ENCODE measurements at places on chromosomes 4 and X. TPM values are rescaled to one million over a fixed set of nuclear protein-coding genes. Genes with fewer than 3 reads are reported as not detected.

DNA sequence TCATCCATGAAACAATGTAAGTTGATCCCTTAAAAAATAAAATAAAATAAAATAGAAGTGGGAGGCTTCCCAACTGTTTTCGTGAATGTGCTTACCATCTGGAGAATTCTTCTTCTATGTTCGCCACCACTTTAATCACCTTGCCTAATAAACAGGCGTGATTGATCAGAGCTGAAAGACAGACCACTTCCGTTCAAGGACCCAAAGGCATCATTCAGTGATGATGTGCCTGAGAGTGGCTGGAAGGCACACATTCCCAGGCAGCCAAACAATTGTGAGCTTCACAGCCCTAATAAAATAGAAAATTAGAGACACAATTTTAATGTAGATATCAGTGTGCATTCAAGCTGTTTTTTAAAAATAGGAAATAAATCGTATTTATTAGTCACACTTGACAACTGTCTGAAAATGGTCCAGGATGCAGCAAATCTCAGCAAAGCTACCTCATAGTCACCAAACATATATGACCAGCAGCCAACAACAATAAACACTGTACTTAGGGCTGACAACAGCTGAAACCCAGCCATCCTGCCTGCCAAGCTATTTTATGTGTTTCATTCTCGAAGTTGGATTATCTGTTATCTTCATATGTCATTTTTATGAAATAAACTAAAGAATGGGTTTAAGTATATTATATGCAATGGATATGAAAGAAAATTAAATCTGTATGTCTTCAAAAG lies 163.2 kb upstream of the FAM9B start:
- no peak for DNase-seq

NLGN3 gene
- total RNA-seq = not detected

DNA sequence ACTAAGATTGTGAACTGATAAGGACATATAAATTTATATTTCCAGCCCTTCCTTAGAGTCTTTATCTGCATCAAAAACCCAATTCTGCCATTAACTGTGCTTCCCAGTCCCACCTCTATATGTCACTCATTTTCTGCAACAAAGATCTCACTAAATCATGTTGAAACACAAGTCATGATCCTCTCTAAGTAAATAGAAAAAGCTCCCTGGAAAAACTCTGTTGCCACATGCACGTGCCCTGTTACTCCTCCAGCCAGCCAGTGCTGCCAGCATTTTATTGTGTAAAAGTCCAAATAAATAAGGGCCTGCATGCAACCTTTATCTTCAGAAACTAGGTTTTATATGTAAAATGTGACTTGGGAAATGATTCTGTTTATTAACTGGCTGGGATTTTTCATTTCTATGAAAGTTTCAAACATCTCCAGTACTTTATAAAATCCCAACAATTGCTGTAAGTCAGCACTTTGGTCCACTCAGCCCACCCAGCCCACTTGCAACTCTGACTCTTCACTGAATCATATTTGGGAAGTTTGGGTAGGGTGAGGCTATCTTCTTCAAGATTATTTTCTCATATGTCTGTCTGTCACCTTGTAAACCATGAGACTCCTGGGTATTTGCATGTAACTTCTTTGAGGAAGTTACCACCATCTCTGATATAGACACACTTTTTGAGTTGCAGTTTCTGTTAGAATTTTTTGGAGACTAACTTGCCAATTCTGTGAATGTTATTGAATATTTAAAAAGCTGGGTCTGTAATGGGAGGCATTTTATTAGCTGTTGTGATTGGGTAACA lies 40.0 kb upstream of the SMARCA5 start:
- DNase-seq = no peak

EMCN gene
- 12.5 TPM for total RNA-seq

MAGED4B gene
- total RNA-seq = 0.45 TPM

- no peak for DNase-seq
Observed at GRCh38 chrX:153969904-153970356, 1.7 kb downstream of the HCFC1 start.

DMRTC1B gene
- total RNA-seq = not detected

GRCh38 chrX:99914635-99915034 lies 495.4 kb downstream of the PCDH19 start:
- DNase-seq = no peak

DNA sequence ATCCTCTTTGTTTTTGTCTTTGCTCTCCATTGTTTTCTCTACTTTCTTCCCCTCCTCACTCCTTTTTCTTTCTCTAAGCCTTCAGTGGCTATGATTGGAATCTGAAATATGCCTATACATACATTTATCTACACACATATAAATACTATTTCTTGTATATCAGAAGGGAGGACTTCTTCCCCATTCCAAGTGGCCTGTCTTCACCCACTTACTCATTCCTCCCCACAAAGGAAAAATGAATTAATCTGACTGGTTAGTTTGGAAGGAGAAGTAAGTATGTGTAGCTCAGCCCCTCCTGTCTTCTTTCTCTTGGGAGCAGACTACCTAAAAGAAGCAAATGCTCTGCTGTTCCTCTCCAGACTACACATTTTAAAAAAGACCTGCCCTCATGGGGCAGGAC lies 17.7 kb downstream of the GUCY2F start:
- no peak for DNase-seq

DNA sequence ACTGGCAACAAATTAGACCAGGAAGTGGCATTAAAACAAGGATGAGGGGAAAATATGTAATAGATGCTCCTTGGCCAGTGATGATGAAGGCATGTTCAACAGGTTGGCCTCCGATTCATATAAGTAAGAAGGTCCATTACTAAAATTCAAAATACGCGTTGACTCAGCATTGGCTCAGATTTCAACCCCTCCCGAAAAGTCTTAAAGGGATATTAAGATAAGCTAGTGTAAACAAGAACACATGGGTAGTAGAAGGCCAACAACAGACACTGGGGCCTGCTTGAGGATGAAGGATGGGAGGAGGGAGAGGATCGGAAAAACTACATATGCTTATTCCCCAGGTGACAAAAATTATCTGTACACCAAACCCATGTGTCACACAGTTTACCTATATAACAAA lies 19.1 kb upstream of the LAP3 start:
- no peak for DNase-seq

PAGE2B gene
- not detected for total RNA-seq

PABPC1L2B gene
- total RNA-seq = not detected

Data from stomach (tissue), 19 donors.